ENCODE measurements at places on chromosomes 16 and 17. TPM values are rescaled to one million over a fixed set of nuclear protein-coding genes. Genes with fewer than 3 reads are reported as not detected.

GRCh38 chr16:88702371-88703210, 3.6 kb downstream of the RNF166 start:
- no peak for DNase-seq

DNA sequence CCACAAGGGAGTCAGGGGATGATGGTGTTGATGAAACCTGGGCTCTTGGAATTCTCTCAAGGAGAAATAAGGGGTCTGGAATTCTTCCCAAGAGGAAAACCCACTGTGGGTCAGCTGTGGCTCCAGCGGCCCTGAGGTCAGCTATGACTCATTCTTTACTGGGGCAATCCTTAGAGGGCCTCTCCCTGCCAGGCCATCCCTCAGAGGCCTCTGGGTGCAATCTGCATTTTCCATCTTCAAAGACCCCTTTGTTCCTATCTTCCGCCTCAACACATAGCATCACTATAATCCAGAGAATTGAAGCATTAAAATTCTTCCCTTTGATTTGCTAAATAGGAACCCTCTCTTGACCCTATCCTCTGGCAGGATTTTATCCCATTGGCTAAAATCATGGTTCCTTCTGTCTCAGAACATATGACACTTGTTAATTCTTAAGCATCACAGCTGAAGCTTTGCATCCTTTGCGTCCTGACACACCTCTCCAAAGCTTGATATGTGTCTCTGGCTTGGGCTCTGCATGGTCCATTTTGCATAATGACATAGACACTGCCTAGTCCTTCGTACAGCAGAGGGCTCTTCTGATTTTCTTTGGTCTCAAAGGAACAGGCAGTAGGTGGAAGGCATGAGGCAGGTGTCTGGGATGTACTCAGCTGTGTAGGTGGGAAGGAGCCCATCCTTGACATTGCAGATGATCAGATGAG, 4.4 kb upstream of the KRT37 start:
- DNase-seq, result no peak

- DNase-seq, result no peak
Measured at GRCh38 chr17:74332017-74332650, 6.1 kb downstream of the KIF19 start.

GRCh38 chr16:53898993-53899392, 195.0 kb downstream of the FTO start:
- no peak for DNase-seq

DNA sequence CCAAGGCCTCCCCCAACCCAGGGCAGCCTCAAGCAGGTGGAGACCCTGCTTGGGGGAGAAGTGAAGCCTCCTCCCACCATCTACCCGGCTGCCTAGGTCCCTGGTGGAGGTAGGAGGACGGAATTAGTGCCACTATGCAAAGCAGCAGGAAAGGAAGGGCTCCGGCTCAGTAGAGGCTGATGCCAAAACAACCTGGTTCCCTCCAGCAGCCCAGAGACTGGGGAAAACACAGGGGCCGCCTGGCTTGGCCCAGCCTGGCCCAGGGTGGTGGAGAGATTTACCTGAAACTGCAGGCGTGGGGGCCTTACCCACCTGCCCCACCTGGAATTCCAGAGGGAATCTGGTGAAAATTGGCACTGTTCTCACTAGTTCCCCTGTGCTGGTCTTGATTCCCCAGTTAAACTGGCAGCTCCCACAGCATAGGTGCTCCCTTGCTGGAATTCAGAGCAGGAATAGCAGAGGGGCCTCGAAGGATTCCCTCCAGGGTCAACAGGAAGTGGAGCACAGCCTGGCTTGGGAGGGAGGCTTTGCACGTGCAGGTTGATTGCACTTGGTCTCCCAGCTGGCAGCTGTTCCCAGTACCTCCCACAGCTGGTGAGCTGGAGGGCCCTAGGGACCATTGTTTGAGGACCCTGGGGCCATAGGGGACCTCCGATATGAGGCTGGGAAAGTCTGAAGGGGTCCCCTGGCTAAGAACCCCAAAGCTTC, 4.5 kb downstream of the CD79B start:
- no peak for DNase-seq

DNA sequence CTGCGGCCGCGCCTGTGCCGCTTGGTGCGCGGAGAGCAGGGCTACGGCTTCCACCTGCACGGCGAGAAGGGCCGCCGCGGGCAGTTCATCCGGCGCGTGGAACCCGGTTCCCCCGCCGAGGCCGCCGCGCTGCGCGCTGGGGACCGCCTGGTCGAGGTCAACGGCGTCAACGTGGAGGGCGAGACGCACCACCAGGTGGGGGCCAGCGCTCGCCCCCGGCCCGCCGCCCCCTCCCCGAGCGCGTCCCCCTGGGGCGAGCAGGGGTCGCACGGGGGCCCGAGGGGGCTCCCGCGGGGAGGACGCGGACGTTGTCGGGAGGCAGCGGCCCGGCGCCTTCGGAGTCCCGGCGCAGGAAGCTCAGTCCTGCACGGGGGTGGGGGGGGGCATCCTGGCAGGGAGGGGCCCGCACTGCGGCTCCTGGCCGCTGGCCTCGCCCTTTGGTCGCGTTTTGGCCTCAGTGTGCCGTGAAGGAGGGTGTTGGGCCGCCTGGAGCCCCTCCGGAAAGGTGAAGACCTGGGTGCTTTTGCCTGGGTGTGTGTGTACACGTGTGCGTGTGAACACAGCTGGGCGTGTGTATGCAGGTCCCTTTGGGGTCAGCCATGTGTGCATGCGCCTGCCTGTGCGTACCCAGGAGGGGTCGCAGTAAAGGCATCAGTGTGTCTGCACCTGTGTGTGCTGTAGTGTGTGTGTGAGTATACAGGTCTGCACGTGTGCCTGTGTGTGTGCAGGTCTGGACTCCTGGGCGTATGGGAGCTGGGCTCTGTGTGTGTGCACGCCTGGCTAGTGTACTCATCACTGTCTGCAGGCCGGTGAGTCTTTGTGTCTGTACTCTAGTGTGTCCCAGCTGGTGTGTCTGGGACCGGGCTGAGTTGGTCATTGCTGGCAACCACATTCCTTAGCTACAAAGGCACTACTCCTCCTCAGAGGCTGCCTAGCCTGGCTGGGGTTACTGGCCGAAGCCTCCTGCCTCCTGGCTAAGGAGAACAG, 615 bp downstream of the NHERF2 start:
- DNase-seq, result no peak

DNA sequence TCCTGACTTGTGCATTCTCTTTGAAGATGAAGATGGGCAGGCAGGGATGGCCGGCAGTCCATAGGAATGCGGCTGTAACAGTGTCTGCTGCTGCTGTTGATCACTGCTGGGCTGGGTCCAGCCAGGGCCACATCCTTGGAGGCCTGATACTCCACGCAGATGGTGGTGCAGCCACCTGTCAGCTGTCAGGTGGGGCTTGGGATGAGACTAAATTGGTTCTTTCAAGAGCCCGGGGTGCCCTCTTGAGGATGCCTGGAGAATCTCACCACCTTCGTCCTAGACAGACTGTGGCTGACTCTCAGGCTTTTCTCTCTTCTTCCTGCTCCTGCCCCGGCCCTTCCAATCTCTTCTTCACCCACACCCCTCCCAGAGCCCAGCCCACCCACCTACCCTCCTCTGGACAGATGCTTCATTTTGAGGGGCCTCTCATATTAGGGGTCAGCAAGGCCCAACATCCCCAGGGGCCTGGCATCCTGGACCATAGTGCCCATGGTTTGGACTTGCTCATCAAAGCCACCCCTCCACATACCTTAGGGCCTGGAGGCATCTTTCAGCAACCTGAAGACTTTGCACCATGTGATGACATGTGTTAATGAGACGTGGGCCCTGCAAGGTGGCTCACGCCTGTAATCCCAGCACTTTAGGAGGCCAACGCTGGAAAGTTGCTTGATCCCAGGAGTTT, 19.1 kb downstream of the OSBPL7 start:
- DNase-seq, result peak; percentile 43

DNA sequence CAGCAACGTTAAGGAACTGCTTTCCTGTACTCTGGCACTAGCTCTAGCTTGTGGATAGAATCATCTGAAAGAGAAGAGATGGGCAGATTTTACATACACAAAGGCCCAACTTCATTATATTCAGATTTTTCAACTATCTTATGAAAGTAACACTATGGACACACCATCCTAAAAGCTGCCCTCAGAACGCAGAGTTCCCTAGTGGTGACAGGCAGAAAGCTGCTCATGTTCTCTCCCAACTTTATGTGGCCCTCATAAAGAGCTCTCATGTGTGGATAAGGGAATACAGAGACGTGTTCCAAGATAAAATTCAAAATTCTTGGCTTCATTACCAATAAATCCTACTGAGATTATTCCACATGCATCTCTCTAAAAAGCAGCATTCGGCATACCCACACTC, 1.5 kb downstream of the CFAP20 start:
- no peak for DNase-seq

DNA sequence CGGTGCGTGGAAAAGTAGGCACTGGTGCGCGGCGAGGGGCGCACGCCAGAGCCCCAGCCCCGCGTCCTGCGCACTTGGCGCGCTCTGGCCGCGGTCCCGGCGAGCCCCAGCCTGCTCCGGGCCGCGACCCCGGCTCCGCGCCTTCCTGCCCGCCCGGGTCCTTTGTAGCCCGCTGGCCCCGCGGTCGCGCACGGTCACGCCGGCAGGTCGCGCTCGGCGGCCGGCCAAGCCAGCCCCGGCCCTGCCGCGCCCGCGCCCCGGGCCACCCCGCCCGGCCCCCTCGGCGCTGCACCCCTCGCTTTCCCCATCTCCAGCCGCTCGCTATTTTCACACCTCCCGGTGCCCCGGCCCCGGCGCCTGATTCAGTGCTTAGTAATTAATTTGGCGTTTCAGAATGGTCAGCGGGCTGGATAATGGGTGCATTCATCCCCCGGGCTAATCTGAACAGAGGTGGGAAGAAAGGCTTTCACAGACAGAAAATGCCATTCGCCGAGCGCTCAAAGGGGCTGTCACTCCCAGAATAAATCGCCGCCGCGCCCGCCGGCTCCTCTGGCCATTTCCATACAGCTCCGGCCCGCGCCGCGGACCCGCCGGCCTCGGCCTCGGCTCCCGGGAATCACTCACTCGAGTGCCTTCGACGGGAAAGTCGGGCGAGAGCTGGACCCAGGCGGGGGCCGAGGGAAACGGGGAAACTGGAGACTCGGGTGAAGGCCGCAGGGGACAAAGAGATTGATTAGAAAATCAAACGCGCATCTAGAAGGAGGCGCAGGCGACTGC, 17.8 kb upstream of the NTN1 start:
- no peak for DNase-seq

DNA sequence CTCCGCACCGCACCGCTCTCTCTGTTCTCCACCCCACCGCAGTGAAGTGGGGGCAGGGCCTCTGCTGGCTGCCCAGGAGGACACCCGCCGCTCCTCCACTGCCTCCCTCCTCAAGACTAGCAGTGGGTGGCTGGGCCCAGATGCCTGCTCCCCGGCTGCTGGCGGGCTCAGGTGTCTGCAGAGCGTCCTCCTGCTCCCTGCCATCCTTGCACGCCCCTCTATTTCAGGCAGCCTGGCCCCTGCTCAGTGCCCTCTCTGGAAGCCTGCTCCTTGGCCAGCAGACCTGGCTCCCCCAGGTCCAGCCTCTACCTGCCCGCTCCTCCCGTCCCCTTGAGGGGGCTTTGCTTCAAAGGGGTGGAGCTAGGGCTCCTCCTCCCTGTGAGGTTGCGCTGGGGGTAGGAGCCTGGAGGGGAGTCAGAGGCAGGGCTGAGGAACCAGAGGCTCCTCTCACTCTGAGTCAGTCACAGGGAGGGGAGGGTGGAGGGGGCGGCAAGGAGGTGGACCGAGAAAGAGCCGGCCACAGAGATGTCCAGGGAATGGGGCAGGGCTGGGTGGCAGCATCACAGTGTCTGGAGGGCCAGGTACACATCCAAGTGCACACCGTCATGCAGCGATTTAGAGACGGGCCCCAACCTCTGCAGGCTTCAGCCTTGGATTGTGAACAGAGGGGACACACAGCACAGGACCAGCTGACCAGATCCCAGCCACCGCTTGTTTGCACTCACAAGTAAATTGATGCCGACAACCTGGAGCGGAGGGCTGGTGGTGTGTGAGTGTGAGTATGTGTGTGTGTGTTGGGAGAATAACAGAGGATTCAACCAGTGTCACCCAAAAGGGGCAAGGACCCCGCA, 9.8 kb upstream of the TMEM92 start:
- no peak for DNase-seq

- DNase-seq, result peak; percentile 48
Measured at GRCh38 chr17:78133971-78134898, 3.7 kb downstream of the TMC8 start.

DNA sequence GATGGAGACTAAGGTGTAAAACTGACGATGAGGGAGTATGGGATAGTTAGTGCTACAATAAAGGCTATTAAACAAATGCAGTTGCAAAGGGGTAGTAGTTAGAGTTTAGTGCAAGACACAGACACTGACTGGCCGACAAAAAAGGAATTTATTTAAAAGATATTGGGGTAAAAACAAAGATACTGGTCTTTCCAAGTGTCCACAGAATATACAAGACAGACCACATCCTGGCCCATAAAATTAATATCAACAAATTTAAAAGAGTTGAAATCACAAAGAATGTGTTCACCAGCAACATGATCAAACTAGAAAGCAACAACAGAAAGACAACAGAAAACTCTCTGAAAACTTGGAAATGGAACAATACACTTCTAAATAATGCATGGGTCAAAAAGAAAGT, 54.7 kb downstream of the CFDP1 start:
- DNase-seq, result no peak

DNA sequence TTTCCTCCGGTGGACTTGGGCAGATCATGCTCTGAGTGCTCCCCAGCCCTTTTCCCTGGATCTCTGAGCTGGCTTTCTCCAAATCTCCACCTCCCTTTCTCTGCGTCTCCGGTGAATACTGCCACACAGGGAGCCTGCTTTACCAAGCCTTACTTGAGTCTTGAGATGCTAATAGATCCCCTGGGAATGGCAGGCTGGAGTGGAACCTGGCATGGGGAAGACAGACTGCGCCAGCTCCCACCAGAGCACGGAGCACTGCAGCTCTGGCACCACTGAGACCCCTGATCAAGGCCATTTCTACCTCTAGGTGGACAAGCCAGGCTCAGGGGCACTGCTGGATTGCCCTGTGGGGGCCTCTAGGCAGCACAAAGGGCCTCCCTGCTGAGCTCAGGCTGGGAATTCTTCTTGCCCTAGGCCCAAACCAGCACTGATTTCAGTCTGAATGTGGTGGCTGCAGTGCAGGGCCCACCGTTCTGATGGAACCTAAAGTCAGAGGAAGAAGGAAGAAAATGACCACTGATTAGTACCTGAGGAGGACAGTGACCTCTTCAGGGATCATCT, 74.3 kb upstream of the CRHR1 start:
- no peak for DNase-seq

- no peak for DNase-seq
Measured at GRCh38 chr17:10837921-10838320, at the start of gene PIRT. Gene PIRT, minus strand, starts transcription at chr17:10838087. Its CDS starts 12,442 bp downstream, at chr17:10825645.

DNA sequence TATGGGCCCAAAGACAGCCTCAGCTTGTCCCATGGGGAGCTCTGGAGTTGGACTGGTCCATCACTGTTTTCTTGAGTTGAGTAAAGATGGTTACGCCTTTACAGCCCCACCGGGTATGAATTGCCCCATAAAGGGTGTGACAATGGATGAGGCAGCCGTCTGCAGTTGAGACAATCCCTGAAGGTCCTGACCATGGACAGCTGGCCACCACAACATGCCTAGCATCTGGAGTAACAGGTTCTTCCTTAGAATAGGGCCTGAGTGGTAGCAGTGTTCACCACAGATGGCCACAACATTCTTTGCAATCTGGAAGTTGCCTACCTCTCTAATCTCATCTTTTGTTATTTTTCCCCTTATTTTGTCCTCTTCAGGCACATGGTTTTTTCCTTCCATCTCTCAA, 51.5 kb upstream of the HS3ST2 start:
- DNase-seq, result no peak

DHRS7C gene
- polyA plus RNA-seq, result 41.5 TPM

CCL4L2 gene
- 2.5 TPM for polyA plus RNA-seq

TMEM204 gene
- polyA plus RNA-seq, result 11.7 TPM

BAHCC1 gene
- 12.6 TPM for polyA plus RNA-seq

PIK3R6 gene
- 5.0 TPM for polyA plus RNA-seq
